Endodermal cell (in vitro differentiated cells): ENCODE measurements at places on chromosomes 13 and 19. TPM values are rescaled to one million over a fixed set of nuclear protein-coding genes. Genes with fewer than 3 reads are reported as not detected.
A peak's percentile ranks its signal among the peaks of the same experiment; 100 is the strongest.

Gene CLIP3
- total RNA-seq = 19.7 to 21.8 TPM (median 20.1 TPM) in 3 replicates

DNA sequence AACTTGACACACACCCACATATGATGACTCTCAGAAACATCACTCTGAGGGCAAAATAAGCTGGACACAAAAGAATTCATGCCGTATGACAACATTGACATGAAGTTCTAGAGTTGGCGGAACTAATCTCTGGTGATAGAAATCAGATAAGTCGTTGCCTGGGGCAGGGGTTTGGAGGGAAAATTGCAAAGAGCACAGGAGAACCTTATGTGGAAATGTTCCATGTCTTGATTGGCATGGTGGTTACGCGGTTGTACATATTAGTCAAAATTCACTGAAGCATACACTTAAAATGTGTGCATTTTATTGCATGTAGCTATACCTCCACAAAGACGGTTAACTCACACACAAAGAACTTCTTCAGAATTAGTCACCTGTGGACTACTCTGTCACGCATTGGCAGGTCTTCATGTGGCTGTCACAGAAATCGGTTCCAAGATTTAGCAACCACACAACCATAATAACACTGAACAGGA lies 137.8 kb upstream of the GJB6 start:
- no peak overlapping the region for H3K4me3 ChIP-seq
- DNase-seq = no peak
- H3K4me1 ChIP-seq = no peaks in the 10 kb centered on the region
- H3K27me3 ChIP-seq = no peaks in the 10 kb centered on the region

DNA sequence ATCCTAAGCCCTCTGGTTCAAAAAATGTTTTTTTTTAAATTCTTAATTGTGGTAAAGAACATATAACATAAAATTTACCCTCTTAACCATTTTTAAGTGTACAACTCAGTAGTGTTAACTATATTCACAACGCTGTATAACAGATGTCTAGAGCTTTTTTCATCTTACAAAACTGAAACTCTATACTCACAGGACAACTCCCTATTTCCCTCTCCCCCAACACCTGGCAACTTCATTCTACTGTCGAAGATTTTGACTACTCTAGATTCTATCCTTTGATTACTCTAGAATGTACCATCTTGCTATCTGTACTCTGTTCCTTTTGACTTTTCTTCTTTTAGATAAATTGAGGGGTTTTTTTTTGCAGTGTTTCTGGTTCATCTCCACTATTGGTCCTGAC lies 200.4 kb downstream of the KLF12 start:
- H3K27ac ChIP-seq = no peak overlapping the region
- no peaks in the 10 kb centered on the region for H3K27me3 ChIP-seq
- DNase-seq = no peak
- H3K4me1 ChIP-seq = no peaks in the 10 kb centered on the region
- H3K4me3 ChIP-seq = no peak overlapping the region
- no peaks in the 10 kb centered on the region for H3K36me3 ChIP-seq

- H3K4me3 ChIP-seq = no peak overlapping the region
- H3K36me3 ChIP-seq = no peaks in the 10 kb centered on the region
- peaks cover 12% of the 10 kb centered on the region for H3K27me3 ChIP-seq
- peak overlapping the region; percentile 34 for H3K27ac ChIP-seq
Observed at GRCh38 chr13:50387051-50387581, 371.9 kb downstream of the KCNRG start.

- no peaks in the 10 kb centered on the region for H3K27me3 ChIP-seq
- peak; percentile 20 for DNase-seq
- H3K4me3 ChIP-seq = no peak overlapping the region
- H3K36me3 ChIP-seq = no peaks in the 10 kb centered on the region
Observed at GRCh38 chr13:111338841-111339240, 18.4 kb downstream of the TEX29 start.

- no peaks in the 10 kb centered on the region for H3K4me1 ChIP-seq
- DNase-seq = no peak
- no peaks in the 10 kb centered on the region for H3K27me3 ChIP-seq
Observed at GRCh38 chr13:40105231-40105630, 449.8 kb downstream of the COG6 start.
